ENCODE measurements at places on chromosomes 2 and 18.

- no peaks in the 10 kb centered on the region for H3K27me3 ChIP-seq
- H3K36me3 ChIP-seq: no peaks in the 10 kb centered on the region
- H3K4me1 ChIP-seq: no peaks in the 10 kb centered on the region
- H3K4me3 ChIP-seq: no peak overlapping the region
- H3K27ac ChIP-seq: no peak overlapping the region
Measured at GRCh38 chr18:78245451-78245850, 734.2 kb upstream of the SALL3 start.

- H3K4me1 ChIP-seq: no peaks in the 10 kb centered on the region
- H3K27ac ChIP-seq: no peak overlapping the region
- DNase-seq: no peak
- H3K4me3 ChIP-seq: no peak overlapping the region
Measured at GRCh38 chr2:150134223-150134857, 353.1 kb downstream of the RND3 start.

GRCh38 chr2:119565481-119565880 lies 21.2 kb downstream of the CFAP221 start:
- H3K27ac ChIP-seq: no peak overlapping the region
- H3K36me3 ChIP-seq: no peaks in the 10 kb centered on the region
- no peak overlapping the region for H3K4me3 ChIP-seq

- peaks cover 6% of the 10 kb centered on the region for H3K4me1 ChIP-seq
- no peaks in the 10 kb centered on the region for H3K36me3 ChIP-seq
- H3K4me3 ChIP-seq: no peak overlapping the region
- no peak overlapping the region for H3K27ac ChIP-seq
Measured at GRCh38 chr2:109406301-109406700, 207.5 kb downstream of the SEPTIN10 start.

DNA sequence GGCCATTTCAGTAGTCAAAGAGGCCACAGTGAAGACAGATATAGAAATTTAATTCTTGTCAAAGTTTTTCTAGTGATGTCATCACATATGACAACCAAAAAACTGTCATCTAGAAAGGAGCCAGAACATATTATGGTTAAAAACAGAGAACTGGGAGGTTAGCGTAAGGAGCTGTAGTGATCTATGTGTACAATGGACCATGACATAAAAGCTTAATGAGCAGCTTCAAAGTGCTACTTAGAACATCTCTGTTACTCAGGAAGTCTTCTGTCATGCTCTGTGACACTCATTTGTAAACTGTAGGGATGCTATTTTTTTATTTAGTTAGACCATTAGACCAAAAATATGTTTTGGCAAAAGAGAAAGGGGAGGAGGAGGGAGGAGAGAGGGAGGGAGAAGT lies 57.3 kb downstream of the CMPK2 start:
- DNase-seq: no peak
- peaks cover 24% of the 10 kb centered on the region for H3K4me1 ChIP-seq
- peaks cover 13% of the 10 kb centered on the region for H3K27me3 ChIP-seq
- H3K27ac ChIP-seq: no peak overlapping the region
- no peak overlapping the region for H3K4me3 ChIP-seq
- no peaks in the 10 kb centered on the region for H3K36me3 ChIP-seq

GRCh38 chr2:238097988-238098871 lies 1.9 kb upstream of the ESPNL start:
- peaks cover 12% of the 10 kb centered on the region for H3K36me3 ChIP-seq
- no peaks in the 10 kb centered on the region for H3K27me3 ChIP-seq
- H3K27ac ChIP-seq: peak overlapping the region; percentile 26
- no peak overlapping the region for H3K4me3 ChIP-seq
- DNase-seq: peak; percentile 85
- peaks cover 17% of the 10 kb centered on the region for H3K4me1 ChIP-seq

DNA sequence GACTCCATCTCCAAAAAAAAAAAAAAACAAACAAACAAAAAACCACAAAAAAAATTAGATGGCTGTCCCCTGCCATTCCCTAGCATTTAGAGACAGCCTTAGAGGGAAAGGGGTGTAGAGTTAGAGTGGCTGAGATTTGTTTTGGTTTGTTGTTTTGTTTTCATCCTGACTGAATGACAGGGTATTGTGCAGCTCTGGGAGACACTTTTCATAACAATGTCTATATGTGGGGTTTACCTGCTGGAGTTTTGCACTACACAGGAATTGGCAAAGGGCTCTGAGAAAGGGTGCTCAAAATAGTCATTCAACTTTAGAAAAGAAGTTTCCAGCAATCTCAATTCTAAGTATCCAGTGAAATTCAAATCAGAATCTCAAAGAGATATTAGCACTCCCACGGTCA lies 732.5 kb upstream of the CHAC2 start:
- H3K27ac ChIP-seq: no peak overlapping the region
- no peak overlapping the region for H3K4me3 ChIP-seq
- no peaks in the 10 kb centered on the region for H3K27me3 ChIP-seq
- 0 out of 2 replicates have a peak, but pooled peaks cover 2% of the 10 kb centered on the region for H3K4me1 ChIP-seq
- no peaks in the 10 kb centered on the region for H3K36me3 ChIP-seq
- DNase-seq: no peak

DNA sequence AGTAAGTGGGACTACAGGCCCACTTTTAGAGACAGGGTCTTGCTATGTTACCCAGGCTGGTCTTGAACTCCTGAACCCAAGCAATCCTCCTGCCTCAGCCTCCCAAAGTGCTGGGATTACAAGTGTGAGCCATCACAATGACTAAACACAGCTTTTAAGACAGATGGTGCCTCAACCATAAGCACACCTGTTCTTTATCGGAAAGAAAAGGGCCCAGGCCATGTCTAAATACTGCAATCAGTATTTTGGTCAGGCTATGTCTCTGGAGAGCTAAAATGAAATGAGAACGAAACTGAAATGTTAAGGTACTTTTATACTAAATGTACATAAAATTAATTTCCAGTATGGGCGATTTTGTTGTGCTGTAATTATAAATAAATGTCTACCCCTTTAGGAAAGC lies 69.5 kb upstream of the SPTBN1 start:
- no peaks in the 10 kb centered on the region for H3K36me3 ChIP-seq
- no peak overlapping the region for H3K4me3 ChIP-seq
- H3K27me3 ChIP-seq: no peaks in the 10 kb centered on the region
- DNase-seq: no peak
- no peaks in the 10 kb centered on the region for H3K4me1 ChIP-seq
- no peak overlapping the region for H3K27ac ChIP-seq

DNA sequence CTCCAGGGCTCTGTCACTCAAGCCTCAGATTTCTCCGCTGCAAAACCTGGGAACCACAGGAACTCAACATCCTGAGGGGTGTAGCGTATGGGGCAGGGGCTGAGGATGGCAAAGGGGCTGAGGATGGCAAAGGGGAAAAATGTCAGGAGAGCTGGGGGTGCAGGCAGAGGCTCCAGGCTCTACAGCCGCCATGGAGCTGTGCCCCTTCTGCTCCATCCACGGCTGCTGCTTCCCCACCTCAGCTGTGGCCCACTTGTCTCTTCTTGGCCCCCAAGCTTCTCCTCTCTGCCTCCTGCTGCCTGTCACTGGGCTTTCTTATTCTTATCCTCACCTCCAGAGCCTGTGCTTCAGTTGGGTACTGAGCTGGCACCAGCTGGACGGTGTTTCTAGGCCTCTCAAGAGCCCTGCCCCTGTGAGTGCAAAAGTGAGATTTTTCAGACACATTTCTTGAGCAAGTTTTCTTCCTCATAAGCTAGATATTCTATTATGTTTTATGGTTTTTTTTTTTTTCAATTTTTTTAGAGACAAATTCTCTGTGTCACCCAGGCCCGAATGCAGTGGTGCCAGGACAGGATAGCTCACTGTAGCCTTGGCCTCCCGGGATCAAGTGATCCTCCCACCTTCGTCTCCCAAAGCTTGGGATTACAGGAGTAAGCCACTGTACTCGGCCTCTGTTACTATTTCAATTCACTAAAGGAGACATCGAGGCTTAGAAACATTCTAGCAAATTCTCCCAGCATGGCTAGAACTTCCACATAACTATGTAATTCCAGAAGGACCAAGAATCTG lies 49.0 kb downstream of the MARCO start:
- no peak overlapping the region for H3K4me3 ChIP-seq
- no peaks in the 10 kb centered on the region for H3K36me3 ChIP-seq
- DNase-seq: peak; percentile 29

GRCh38 chr2:158366342-158366741 lies 90.2 kb downstream of the CCDC148 start:
- DNase-seq: no peak
- H3K27ac ChIP-seq: no peak overlapping the region
- no peaks in the 10 kb centered on the region for H3K36me3 ChIP-seq
- no peak overlapping the region for H3K4me3 ChIP-seq

GRCh38 chr2:84891355-84892010 lies 10.6 kb upstream of the TRABD2A start:
- no peak overlapping the region for H3K4me3 ChIP-seq
- H3K27ac ChIP-seq: no peak overlapping the region
- no peaks in the 10 kb centered on the region for H3K36me3 ChIP-seq
- H3K27me3 ChIP-seq: no peaks in the 10 kb centered on the region
- H3K4me1 ChIP-seq: peaks cover 5% of the 10 kb centered on the region

- H3K27ac ChIP-seq: no peak overlapping the region
- no peaks in the 10 kb centered on the region for H3K27me3 ChIP-seq
- DNase-seq: no peak
Measured at GRCh38 chr2:10325278-10326145, 22.8 kb downstream of the HPCAL1 start.

- H3K4me3 ChIP-seq: no peak overlapping the region
- H3K27ac ChIP-seq: no peak overlapping the region
- H3K36me3 ChIP-seq: no peaks in the 10 kb centered on the region
- no peak for DNase-seq
Measured at GRCh38 chr2:147182260-147182659, 662.6 kb upstream of the ACVR2A start.

DNA sequence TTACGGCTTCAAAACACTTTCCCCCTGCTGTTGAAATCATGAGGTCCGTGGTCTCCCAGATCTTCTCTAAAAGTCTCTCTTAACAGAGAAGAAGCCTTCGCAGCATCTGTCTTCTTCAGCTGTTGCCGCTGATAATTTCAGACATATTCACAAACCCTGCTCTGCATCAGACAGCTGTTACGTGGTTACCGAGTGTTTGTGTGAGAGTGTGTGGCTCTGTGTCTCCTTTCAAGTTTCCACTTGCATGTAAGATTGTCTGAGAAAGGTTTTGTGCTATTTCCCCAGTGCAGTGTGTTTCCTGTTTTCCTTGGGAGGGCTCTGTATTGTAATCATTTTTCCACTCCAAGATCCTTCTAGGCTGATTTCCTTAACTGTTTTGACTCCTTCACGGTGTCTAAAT lies 32.8 kb downstream of the MAIP1 start:
- H3K27me3 ChIP-seq: no peaks in the 10 kb centered on the region
- H3K27ac ChIP-seq: no peak overlapping the region
- no peak overlapping the region for H3K4me3 ChIP-seq
- H3K4me1 ChIP-seq: peaks cover 13% of the 10 kb centered on the region
- no peaks in the 10 kb centered on the region for H3K36me3 ChIP-seq

DNA sequence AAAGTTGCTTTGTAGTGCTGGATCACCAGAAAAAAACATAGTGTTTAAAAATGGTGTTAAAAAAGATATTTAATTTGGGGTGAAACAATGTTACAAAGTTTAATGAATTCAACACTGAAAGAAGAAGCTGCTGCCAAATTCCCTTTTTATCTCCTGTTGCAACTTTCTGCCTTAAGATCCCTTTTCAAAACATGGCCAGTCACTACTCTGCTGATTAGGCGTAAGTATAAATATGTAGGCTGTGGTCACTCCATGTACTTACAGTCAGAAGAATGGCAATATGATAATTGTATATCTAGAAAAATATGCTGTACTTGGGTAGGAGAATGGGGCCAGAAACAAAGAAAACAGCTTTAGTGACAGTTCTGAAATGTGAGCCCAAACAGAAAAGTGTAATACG lies 123.5 kb upstream of the ZBTB14 start:
- H3K4me3 ChIP-seq: no peak overlapping the region
- no peaks in the 10 kb centered on the region for H3K36me3 ChIP-seq
- H3K27ac ChIP-seq: no peak overlapping the region
- H3K4me1 ChIP-seq: peaks cover 4% of the 10 kb centered on the region
- no peaks in the 10 kb centered on the region for H3K27me3 ChIP-seq

- H3K27ac ChIP-seq: no peak overlapping the region
- no peaks in the 10 kb centered on the region for H3K36me3 ChIP-seq
- peaks cover 8% of the 10 kb centered on the region for H3K4me1 ChIP-seq
- no peaks in the 10 kb centered on the region for H3K27me3 ChIP-seq
- no peak overlapping the region for H3K4me3 ChIP-seq
- no peak for DNase-seq
Measured at GRCh38 chr2:97982621-97983020, 13.1 kb downstream of the TMEM131 start.

DNA sequence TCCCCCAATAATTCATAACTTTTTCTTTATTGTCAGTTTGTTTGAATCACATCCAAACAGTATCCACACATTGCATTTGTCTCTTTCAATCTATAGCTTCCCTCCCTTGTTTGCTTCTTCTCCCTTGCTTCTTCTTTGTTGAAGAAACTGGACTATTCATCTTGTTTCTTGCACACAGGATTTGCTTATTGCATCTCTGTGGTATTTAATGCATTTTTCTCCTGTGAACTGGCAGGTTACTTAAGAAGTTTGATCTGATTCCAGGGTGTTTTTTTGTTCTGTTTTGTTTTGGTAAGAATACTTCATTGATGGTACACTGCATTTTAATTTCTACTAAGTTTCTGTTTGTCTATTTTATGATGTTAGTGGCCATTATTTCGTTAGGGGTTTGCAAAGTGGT lies 166.8 kb downstream of the CAMKMT start:
- H3K36me3 ChIP-seq: no peaks in the 10 kb centered on the region
- no peaks in the 10 kb centered on the region for H3K4me1 ChIP-seq
- no peak overlapping the region for H3K27ac ChIP-seq
- no peaks in the 10 kb centered on the region for H3K27me3 ChIP-seq
- H3K4me3 ChIP-seq: no peak overlapping the region

GRCh38 chr2:240799033-240799820 lies 20.8 kb downstream of the KIF1A start:
- H3K36me3 ChIP-seq: peaks cover 19% of the 10 kb centered on the region
- DNase-seq: no peak
- H3K4me1 ChIP-seq: no peaks in the 10 kb centered on the region

DNA sequence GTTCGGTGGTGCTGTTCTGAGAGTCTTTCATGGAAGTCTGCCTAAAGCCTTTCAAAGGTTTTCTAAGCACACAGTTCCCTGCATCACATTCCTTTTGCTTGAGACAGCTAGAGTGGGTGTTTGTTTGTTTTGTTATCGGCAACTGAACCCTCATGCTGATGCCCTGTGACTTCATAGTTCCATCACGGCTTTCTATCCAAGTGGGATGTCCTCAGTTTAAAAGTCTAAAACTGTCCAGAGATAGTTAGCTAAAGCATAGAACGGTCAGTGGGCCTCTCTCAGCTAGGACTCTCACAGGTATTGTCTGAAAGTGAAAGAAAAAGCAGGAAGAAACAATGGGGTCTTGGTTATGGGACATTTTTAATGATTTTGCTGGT lies 337.3 kb downstream of the OSR1 start:
- H3K27me3 ChIP-seq: no peaks in the 10 kb centered on the region
- no peak overlapping the region for H3K27ac ChIP-seq
- no peak overlapping the region for H3K4me3 ChIP-seq
- DNase-seq: no peak

- peaks cover 5% of the 10 kb centered on the region for H3K4me1 ChIP-seq
- no peaks in the 10 kb centered on the region for H3K27me3 ChIP-seq
- no peak for DNase-seq
- no peaks in the 10 kb centered on the region for H3K36me3 ChIP-seq
Measured at GRCh38 chr2:39405364-39405763, 31.7 kb downstream of the MAP4K3 start.

Measured in H1 (cell line).